ENCODE measurements at places on chromosomes 4 and X.

GRCh38 chr4:155140889-155141288, 67.5 kb upstream of the NPY2R start:
- DNase-seq = no peak

GRCh38 chr4:111717921-111718320, 427.3 kb upstream of the FAM241A start:
- no peak for DNase-seq

- DNase-seq = no peak
These were observed 4.5 kb upstream of the CXCL9 start for GRCh38 chr4:76011700-76012387.

DNA sequence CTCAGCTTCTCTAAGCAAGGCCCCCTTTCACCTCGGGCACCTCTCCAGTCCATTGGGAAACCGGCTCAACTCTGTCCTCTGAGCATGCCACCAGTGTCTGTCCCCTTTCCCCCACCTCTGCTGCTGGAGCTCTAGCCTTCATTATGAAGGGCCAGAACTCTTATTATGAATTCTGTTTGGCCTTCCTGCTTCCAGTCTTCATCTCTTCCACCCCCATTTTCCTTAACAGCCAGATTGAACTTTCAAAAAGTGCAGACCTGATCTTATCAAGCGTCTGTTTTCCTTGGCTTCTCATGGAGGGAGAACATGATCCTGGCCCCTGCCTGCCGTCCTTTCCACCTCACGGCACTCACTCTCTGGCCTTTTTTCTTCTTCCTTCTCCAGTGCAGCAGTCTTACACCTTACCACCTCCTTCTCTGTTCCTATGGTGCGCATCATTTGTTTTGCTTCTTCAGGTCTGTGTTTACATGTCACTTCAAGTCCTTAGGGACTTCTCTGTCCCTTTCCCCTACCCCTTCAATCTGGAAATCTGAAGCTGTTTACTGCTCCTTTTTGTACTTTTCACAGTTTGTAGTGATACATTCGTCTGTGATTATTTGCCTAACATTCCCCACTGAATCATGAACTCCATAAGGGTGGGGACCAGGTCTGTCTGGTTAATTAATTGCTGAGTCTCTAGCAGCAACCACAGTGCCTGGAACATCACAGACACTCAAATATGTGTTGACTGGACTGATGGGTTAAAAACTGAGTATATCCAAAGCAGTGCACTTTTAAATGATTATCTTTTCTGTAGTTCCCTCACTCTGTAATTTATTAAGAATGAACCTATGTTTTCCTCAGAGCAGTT, 55.8 kb downstream of the FNIP2 start:
- peak; percentile 30 for DNase-seq

DNA sequence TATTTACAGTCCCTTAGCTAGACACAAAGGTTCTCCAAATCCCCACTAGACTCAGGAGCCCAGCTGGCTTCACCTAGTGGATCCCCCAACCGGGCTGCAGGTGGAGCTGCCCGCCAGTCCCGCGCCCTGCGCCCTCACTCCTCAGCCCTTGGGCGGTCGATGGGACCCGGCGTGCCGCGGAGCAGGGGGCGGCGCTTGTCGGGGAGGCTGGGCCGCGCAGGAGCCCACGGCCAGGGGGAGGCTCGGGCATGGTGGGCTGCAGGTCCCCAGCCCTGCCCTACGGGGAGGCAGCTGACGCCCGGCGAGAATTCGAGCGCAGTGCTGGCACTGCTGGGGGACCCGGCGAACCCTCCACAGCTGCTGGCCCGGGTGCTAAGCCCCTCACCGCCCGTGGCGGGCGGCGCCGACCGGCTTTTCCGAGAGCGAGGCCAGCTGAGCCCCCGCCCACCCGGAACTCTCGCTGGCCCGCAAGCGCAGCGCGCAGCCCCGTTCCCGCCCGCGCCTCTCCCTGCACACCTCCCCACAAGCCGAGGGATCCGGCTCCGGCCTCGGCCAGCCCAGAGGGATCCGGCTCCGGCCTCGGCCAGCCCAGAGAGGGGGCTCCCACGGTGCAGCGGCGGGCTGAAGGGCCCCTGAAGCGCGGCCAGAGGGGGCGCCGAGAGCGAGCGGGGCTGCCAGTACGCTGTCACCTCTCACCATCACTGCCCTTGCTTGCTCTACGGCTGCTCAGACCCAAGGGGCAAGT, 39.4 kb downstream of the WFS1 start:
- DNase-seq = no peak

DNA sequence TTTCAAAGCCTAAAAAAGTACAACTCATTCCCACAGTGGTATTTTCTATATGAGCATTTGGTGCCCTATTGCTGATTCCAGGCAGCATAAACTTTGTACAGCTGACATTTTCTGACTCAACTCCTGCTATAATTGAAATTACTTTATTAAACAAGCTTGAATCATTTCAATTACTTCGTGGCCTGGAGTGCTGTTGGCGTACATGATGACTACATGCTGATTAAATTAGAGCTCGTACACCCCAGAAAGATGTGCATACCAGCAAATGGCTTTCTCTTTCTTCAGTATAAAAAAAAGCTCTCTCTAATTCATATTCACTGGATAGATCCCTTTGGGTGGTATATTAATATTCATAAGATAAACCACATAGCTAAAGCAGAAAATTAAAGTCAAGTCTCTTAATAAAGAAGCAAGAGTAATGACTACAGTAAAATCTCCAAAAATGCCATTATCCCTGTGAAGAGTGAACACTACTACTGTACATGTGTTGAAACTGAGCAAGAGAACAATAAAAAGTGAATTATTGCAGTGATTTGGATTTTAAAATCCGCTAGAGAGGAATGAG, 245.0 kb upstream of the IGFBP7 start:
- no peak for DNase-seq

DNA sequence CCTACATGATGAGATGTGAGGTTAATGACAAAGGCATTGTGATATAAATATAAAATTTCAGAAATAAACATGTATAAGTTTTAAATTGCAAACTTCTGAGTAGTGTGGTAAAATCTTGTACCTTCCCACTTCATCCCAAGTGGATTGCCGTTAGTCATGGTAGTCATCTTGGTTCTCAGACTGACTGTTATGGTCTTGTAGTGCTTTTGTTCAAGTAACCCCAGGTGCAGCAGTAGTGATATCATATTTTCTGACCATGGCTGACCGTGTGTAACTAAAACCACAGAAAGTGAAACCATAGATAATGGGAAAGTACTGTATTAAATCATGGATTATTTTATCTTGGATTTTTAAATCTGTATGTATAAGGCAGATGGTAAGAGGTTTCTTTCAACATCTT, 74.8 kb upstream of the SLIT2 start:
- DNase-seq = no peak

DNA sequence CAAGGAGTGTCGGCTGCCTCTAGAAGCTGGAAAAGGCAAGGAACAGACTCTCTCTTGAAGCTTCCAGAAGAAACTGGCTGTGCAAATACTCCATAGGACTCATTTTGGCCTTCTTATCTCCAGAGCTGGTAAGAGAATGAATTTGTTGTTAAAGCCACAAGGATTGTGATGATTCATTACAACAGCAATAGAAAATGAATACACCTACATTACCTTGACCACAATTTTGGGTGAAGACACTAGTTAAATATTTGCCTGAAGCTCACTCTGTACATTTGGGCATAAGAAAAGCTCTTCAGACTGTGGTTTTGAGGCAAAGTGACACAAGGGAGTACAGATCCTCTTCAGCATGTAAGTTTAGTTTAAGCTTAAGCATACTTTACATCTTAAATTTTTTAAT, 134.5 kb upstream of the TLL1 start:
- DNase-seq = no peak

GRCh38 chr4:5700459-5700858, 7.9 kb downstream of the EVC2 start:
- no peak for DNase-seq

DNA sequence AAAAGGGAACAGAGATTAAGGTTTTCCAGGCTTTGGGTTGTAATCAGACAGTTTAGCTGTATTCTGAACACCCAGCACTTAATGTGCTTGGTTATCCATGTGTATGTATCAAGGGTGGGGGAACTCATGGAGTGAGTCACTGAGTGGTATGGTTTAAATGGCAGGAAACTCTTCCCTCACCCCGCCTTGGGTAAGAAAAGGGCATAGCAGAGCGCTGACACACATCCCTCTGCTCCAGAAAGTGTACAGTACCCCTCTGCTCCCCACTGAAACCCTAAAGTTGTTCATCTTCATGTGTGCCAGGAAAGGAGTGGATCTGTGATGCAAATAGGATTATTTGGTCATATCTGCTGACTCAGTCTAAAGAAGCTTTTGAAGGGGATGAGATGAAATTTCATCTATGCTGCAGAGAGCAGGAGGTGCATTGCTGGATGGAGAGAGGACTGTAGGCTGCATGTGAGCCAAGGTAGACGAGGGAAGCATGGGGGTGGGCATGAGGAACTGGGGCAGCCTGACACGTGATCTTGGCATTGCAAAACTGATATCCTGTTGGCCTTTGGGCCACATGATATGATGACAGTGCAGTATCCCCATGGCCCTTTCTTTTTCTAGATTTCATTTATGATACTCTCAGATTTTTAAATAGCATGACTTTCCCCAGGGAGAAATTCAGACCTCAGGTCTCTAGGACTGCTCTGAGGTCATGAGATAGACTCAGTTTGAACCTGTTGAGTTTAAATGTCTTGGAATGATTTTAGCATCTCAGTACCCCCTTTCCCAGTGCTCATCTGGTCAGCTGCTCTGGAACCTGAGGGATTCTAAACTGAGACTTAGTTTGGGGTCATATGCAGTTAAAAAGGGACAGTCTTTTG, 84.8 kb downstream of the TMEM164 start:
- DNase-seq = no peak

DNA sequence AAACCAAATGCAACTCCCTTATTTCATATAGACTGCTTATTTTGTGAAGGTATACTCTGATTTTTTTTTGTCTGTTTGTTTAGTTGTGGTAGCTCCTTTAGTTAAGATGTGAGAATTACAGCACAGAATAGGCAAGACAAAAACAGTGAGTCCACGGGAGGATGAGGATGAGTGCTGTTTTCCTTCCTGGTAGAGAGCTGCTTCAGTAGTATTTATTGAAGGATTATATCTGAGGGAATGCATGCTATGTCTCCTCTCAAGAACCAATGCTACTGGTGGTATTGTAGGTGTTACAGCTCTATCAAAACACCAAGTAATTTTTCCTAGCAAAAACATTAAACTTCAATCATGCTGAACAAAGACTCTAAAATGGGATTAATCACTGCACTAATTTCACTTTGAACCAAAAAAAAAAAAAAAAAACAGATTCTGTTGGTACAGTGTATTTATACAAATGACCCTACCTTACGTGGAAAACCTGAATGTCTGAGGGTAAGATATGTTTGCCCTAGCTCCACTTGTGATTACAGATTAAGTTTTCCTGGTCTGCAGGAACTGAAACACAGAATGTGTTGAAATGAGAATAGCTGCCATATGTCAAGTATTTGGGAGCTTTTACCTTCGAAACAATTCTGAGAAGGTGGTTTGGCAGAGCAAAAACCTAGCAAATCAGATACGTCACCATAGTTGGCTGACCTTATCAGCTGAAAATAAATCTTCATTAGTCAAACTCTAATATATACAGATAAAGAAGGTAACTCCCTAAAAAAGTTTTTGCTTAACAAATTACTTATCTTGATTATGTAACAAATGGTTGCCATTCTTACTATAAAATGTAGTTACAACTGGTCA, 40.3 kb downstream of the PPP3CA start:
- DNase-seq = no peak

- no peak for DNase-seq
These were observed 9.2 kb downstream of the VSIG4 start for GRCh38 chrX:66030505-66031317.

GRCh38 chr4:112894951-112895350, 154.5 kb upstream of the ANK2 start:
- no peak for DNase-seq

GRCh38 chrX:1249101-1249887, 19.3 kb upstream of the CSF2RA start:
- DNase-seq = no peak

Data from DMS 273 treated with DMSO at 0.1 percent for 48 hours (cell line).